ENCODE measurements at places on chromosomes 4 and X.

- no peak for DNase-seq
Measured at GRCh38 chr4:173752610-173753230, 222.7 kb upstream of the HAND2 start.

DNA sequence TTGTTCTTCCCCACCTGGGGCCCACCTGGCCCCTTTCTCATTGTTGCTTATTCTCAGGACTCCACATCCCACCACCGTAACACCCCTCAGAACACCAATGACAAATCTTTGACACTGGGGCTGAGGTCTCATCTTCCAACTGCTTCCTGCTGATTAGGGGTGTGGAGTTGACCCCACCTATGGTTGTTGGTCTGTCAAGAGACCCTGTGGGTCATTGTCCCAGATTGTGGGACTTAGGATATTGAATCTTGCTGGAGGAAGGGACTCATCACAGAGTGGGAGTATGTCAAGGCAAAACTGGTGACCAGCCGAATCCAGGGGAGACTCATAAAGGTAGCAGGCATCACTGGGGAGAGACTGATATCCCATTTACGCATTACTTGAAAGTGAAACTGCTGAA is 140.2 kb upstream of the PLAC1 start:
- no peak for DNase-seq

- no peak for DNase-seq
Measured at GRCh38 chr4:1345903-1346780, 866 bp upstream of the UVSSA start.

DNA sequence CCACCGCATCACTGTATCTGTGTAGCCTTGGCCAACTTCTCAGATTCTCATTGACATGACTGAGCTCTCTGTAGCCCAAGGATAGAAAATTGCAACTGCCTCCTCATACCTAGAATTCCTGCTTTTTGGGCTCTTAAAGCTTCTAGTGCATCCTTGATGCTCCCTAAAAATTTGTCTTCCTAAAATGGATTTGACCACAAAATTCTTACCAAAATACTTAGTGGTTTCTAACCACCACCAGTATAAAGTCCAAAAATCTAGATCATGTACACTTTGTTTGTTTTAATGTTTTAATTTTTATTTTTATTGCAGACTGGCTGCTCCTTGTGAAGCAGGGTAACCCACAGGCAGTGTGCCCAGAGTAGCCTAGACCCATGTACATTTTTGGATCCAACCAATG is 75.5 kb downstream of the TBC1D9 start:
- DNase-seq, result no peak

- no peak for DNase-seq
Measured at GRCh38 chrX:40202456-40202855, 104.7 kb upstream of the BCOR start.

DNA sequence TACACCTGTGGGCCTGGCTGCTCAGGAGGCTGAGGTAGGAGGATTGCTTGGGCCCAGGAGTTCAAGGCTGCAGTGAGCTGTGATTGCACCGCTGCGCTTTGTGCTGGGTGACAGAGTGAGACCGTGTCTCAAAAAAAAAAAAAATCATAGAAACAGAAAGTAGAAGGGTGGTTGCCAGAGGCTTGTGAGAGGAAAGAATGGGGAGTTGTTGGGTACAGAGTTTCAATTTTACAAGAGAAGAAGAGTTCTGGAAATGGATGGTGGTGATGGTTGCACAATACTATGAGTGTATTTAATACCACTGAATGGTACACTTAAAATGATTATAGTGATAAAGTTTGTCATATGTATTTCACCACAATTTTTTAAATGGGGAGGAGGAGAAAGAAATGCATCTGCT is 10.2 kb upstream of the GLOD5 start:
- DNase-seq, result no peak

DNA sequence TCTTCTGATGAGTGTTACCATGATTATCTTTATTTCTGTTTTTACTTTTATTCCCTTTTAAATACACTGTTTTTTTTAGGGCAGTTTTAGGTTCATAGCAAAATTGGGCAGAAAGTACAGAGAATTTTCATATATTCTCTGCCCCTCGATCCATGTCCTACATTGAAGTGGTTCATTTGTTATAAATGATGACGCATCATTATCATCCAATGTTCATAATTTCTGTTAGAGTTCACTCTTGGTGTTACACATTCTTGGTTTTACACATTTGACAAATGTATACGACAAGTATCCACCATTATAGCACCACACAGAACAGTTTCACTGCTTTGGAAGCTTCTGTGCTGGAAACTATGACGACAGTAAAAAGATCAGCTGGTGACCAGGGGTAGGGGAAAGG is 578.1 kb upstream of the AADAT start:
- DNase-seq, result no peak

- peak; percentile 56 for DNase-seq
Measured at GRCh38 chrX:15349046-15349445, 13.7 kb upstream of the PIGA start.

DNA sequence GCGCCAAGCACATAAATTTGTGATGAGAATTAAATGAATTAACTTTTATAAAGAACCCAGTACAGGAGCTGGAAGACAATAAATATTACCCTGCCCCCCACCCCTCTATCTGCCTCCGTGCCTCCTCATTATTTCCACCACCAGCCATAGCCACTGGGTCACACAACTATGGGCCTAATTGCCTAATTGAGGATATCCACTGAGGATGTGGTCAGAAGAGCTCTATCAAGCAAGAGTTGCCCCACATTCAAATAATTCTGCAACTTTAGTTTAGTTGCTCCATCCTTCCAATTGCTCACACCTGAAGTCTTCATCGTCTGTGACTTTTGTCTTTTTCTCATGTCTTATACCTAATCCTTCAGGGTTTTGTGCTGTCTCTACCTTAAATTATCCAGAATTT is 9.5 kb upstream of the CXCL8 start:
- DNase-seq, result no peak

GRCh38 chr4:44927399-44928380 is 201.3 kb upstream of the GNPDA2 start:
- no peak for DNase-seq

DNA sequence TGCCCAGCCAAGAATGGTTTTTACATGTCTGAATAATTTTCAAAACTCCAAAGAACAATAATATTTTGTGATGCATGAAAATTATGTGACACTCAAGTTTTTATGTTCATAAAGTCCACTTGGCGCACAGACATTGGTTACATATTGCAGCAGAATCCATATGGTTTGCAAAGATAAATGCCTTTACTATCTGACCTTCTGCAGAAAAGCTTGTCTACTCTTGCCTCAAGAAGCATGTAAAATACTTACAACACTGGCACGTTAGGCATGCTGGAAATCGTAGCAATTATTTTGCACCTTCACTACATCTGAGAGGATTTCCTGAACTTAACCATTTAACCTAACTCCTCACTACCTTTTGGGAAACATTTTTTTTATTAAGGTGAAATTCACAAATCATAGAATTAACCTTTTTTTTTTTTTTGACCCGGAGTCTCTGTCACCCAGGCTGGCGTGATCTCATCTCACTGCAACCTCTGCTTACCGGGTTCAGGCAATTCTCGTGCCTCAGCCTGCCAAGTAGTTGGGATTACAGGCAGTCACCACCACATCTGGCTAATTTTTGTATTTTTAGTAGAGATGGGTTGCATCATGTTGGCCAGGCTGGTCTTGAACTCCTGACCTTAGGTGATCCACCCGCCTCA is 3.5 kb upstream of the XG start:
- no peak for DNase-seq

DNA sequence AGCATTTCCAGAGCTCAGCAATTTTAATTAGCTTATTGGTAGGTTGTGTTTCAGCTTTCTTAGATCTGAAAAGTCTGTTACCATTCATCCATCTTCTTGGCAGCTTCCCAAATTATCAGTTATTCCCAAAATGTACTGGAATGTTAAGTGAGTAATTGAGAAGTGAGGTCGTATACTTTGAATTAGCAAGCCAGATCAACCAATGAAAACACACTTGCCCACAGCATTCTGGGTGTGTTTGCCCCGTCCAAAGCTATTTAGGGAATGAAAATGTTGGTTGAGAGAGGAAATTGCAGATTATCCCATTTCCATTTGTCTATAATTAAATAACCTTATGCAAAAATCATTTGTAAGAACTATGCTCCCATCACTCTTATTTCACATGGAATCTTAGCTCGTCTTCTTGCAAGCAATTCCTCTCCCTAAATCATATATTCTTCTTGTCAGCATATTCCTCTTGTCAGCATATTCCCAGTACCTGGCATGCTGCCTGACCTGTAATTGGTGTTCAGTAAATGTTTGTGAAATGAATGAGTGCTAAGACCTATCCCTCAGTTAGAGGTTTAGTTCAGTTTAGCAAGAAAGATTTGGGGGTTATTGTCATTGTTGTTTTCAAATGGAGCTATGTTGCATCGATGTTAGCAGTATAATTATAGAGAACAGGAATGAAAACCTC is 23.3 kb upstream of the ANTXR2 start:
- DNase-seq, result no peak

DNA sequence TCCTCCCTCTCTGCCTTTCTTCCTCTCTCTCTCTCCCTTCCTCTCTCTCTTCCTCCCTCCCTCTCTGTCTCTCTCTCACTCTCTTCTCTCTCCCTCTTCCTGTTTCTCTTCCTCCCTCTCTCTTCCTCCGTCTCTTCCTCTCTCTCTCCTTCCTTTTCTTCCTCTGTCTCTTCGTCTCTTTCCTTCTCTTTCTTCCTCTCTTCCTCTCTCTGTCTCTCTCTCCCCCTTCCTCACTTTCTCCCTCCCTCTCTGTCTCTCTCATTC is 295.3 kb downstream of the ASMT start:
- DNase-seq, result no peak

DNA sequence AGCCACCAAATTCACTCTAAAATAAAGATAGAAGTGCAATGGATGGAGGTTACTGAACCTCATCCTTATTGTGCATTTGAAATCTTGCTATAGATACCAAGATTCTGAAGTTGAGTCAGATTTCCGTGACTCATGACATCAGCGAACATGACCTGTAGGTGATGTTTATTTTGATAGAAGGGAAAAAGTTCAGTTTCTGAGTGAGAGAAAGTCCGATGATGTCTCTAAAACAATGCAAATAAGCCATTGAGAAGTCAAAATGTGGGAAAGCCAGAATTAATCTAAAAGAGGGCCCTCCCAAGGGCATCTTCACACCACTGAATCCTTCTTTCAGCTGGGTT is 20.0 kb downstream of the PHOX2B start:
- no peak for DNase-seq

DNA sequence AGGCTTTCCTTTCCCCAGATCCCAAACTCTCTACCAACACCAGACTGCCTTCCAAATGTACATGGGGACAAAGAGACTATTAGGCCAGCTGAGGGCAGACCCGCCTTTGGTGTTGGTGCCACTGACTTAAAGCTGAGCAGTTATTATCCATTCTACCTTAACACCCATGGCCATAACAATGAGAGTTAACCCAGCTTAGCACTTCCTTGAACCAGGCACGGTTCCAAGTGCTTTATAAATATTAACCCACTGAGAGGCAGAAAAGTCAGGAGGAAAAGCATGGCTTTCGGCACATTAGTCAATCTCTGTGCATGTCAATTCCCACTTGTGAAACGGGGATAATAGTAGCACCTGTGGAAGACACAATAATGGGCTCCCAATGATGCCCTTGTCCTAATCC is 243.1 kb upstream of the ANXA3 start:
- DNase-seq, result no peak

DNA sequence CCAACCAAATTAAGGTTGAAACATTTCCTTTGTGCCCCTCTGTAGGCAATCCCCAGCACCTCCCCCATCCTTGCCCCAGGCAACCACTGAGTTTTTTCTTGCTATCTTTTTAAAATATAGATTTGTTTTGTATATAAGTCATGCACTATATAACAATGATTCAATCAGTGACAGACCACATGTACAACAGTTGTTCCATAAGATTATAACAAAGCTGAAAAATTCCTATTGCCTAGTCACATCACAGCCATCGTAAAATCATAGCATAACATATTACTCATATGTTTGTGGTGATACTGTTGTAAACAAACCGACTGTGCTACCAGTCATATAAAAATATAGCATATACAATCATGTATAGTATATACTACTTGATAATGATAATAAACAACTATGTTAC is 211.9 kb upstream of the NRK start:
- DNase-seq, result no peak

DNA sequence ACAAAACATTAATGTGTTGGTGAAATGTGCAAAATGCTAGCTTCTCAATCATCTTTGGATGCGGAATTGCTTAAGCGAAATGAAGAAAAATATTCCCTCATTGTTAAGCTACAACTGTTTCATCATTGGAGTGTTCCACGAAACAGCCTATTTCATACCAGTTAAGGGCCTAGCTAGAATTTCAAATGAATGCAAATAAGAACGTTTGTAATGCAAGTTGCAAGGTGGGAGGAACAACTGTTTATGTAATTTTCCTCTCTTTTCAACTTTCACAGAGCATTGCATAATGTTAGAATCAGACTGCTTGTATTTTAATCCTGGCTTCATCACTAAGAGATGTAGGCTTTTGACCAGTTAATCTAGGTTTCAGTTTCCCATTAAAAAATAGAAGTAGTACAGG is 480.1 kb downstream of the IL1RAPL1 start:
- no peak for DNase-seq

DNA sequence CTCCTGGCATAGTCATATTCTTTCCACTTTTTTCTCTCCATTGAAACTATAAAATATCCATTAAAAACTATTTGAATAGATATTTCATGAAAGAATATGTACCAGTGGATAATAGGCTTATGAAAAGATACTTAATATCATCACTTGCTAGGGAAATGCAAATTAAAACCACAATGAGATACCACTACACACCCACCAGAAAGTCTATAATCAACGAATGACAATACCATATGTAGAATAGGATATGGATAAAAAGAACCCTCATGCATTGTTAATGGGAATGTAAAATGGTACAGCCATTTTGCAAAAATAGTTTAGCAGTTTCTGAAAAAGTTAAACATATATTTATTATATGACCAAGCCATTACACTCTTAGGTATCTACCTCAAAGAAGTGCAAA is 218.7 kb upstream of the GPC4 start:
- no peak for DNase-seq

GRCh38 chrX:151938172-151938571 is 25.5 kb downstream of the MAGEA4 start:
- DNase-seq, result no peak

GRCh38 chr4:11608992-11609391 is 180.3 kb upstream of the HS3ST1 start:
- DNase-seq, result no peak

- no peak for DNase-seq
Measured at GRCh38 chrX:107725761-107726555, 49.6 kb downstream of the TSC22D3 start.

GRCh38 chr4:165131247-165131832 is 18.7 kb upstream of the TMEM192 start:
- peak; percentile 37 for DNase-seq

- DNase-seq, result no peak
Measured at GRCh38 chrX:13201605-13202219, 118.1 kb downstream of the ATXN3L start.
